H7 (cell line): ENCODE measurements at places on chromosomes 3 and 15. TPM values are rescaled to one million over a fixed set of nuclear protein-coding genes. Genes with fewer than 3 reads are reported as not detected.

DNA sequence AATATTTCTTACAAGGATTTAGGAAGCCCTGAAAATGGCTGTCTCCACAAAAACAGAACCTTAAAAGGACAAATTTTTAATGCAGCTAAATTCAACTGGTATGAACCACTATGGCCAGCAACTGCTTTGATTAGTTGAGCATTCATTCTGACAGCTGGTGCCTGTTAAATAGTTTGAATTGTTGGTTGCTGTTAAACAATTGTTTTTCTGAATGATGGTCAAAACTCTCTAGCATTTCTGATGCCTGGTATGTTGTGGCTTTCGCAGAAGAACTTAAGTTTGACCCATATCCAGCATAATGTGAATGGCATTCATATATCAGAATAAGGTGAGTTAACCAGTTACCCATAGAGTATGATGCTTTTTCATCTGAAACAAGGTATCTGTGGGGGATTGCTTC lies 138.4 kb downstream of the MEIS2 start:
- no peak for DNase-seq

- DNase-seq, result no peak
These were observed 12.2 kb downstream of the GBE1 start for GRCh38 chr3:81749265-81749664.

DNA sequence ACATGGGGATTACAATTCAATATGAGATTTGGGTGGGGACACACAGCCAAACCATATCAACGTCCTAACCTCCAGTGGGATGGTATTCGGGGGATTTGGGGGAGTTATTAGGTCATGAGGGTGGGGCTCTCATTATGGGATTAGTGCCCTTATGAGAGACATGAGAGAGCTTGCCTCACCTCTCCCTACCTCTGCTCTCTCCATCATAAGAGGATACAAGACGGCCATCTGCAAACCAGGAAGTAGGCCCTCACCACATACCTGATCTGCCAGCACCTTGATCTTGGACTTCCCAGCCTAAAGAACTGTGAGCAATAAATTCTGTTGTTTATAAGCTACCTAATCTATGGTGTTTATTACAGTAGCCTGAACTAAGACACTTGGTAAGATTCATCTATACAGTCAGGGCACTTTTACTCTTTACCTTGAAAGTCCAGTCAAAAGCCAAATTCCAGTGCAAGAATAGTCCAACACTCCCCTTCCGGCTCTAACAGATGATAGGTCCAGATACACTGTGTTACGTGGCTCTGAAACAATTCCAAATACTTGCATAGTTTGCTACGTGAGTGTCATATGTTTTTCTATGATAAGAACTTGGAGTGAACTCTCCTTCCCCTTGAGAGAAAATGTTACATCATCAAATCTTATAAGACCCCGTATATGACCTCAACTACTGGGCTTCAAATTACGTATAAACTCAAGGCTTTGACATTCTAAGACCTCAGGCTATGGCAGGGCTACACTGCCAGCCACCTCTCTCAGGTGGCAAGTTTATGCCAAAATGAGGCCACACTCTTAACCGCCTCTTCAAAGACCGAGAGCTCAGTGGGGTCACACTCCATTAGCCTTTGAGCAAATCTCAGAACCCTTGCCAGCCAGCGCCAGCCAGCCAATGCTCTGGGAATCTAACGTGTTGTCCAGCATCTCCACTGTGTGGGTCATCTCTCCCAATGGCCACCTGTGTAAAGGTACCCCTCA lies 129.9 kb downstream of the XXYLT1 start:
- DNase-seq, result no peak

DNA sequence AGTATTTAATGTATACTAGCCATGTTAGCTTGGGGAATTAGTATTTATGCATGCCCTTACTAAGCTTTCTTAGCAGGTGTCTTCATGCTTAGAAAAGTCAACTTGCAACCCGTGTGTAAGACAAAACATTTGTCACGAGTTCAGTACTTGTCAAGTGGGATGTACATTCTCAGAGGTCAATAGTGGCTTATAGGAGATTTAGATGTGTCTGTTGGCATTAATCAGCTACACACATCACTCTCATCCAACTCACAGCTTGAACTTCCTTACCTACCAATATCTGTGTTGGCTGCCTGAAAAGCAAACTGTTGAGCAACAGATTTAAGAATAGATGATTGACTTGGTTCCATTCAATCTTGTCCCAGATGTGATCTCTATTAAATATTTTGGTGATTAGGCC lies 109.5 kb downstream of the ROBO2 start:
- DNase-seq, result no peak

GRCh38 chr3:65836047-65836446 lies 202.7 kb downstream of the MAGI1 start:
- no peak for DNase-seq

DNA sequence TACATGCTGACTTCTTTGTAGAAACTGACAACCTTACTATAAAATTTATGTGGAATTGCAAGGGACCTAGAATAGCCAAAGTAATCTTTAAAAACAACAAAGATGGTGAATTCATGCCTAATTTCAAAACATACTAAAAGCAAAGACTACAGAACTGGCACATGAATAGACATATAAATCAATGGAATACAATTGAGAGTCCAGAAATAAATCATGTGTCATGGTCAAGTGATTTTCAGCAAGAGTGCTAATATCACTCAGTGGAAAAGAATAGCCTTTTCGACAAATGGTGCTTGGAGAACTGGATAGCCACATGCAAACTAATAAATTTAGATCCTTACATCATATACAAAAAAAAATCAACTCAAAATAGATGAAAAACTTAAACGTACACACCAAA lies 8.7 kb downstream of the IMPG2 start:
- DNase-seq, result no peak

GRCh38 chr3:79247725-79248043 lies 520.1 kb downstream of the ROBO1 start:
- no peak for DNase-seq

GRCh38 chr3:119580067-119580760 lies 922 bp downstream of the ADPRH start:
- DNase-seq, result peak; percentile 59

GRCh38 chr3:118101891-118102290 lies 932.8 kb downstream of the IGSF11 start:
- DNase-seq, result no peak

- peak; percentile 100 for DNase-seq
These were observed at the start of gene RPS17 for GRCh38 chr15:82540055-82540983. Gene RPS17, minus strand, starts transcription at chr15:82540457. Its CDS starts 29 bp downstream, at chr15:82540428.

GRCh38 chr3:8255725-8256124 lies 245.9 kb upstream of the LMCD1 start:
- DNase-seq, result no peak

GRCh38 chr3:8485943-8486342 lies 15.7 kb upstream of the LMCD1 start:
- no peak for DNase-seq

GRCh38 chr3:127419182-127419581 lies 131.3 kb upstream of the PRR20G start:
- DNase-seq, result peak; percentile 63

DNA sequence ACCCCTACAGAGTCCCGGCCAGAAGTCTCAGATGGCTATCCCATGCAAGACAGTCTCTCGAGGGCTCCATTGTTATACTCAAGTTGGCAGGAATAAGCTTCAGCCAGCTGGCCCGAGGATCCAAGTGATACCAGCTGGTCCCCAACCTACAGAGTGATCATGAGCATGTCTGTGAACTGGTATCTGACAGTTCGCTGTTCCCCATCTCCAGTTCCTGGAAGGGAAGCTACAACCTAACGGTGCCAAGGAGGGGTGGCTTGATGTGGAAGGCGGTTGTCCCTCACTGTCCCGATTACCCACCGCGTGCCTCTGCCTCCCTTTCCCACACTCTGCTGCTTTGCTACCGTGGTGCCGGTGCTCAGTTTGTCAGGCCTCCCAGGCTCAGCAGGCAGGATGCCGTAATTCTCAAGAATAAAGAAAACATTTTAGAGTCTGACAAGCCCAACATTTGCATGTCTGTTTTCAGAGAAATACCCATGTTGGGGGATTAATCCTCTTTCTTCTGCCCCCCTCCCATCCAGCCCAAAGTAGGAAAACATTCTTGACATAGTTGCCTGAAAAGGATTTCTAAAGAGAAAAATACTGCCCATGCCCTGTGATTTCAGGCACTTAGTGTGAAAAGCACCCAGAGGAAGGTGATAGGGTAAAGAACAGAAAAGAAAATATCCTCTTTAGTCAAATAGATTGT lies 49.4 kb upstream of the HES1 start:
- peak; percentile 74 for DNase-seq

DNA sequence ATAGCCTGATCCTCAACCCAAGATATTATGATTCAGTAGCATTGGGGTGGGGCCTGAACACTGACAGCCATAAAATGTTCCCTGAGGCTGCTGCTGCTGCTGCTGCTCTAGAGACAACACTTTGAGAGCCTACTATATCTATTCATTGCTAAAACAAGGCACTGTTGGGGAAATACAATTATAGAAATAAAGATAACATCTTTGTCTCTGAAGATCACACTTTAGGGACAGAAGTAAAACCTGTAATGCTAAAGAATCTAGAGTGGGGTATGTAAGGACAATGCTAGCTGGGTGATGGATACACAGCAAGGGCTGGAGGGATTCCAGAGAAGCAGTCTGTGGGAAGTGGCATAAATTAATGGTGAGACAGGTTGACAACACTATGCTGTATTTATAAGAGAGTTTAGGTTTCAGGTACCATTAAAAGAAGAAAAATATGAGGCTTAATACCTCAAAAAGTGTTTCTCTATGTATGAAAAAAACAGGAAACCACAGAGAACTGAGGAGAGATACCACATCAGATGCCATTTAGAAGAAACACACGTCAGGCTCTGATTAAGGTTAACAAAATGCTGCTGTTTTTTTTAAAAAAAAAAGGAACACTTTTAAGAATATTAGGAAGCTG lies 115.9 kb downstream of the CBLB start:
- DNase-seq, result no peak

DNA sequence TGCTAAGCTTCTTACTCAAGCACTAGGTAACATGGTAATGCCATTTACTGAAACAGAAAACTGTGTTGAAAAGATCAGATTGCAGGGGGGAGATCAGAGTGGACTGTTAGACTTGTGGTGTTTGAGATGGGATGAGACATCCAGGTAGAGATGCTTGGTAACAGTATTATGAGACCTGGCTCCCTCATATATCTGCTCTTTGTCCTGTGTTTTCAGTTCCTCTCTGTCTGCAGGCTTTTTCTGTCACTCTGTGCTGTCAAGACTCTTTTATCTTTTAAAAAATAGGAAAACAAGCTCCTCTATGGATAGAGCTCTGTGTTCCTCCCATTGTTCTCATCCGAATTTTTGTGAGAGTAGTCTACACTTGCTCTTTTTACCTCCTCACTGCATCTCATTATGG lies 48.1 kb downstream of the CALML4 start:
- DNase-seq, result no peak

DNA sequence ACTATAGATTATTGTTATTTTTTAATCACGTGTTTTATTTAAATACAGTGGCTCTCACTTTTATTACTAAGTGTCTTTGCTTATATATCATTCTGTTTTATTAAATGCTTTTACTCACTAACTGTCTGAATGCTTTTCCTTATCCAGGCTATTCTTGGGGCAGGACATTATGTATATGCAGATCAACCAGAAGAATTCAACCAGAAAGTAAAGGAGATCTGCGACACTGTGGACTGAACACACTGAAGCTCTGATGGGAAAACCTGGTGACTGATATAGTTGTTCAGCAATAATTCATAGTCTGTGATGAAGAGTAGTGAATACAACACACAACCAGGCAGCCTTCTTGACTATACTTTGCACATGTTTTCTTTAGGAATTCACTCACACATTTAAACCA lies 27.6 kb downstream of the ABHD5 start:
- no peak for DNase-seq

DNA sequence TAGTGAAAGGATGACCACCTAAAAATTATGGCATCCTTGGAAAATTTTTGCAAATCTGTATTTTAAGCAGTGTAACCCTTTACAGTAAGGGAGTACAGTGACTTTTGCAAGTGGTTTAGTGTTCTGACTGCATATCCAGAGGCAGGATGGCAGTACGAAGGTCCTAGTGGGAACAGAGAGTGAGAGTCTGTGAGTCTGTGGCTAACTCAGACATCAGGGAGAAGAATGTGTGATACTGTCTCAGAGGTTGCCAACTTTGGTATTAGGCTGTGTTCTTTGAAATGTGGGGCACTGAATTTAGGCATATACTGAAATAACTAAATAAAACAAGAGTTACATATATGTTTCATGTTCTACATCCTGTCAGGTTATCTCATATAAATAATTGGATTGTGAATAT lies 25.7 kb downstream of the PRKCI start:
- no peak for DNase-seq

DNA sequence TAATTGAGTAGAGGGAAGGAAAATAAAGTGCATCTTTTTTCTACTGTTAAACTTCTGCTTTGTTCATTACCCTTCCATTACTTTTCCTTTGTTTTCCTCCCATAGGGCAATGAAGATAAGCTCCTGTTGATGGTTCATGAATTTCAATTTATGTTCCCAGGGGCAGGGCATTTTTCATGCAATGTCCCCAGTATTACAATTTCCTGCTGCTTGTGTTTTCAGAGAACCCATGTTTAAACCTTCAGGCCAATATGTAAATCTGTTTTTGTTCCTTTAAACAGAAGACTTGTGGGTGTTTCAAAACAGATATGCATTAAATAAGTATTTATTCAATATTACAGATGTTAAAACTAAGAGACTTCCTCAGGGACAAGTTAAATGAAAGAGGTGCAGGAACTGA lies 834.5 kb downstream of the ZPLD1 start:
- no peak for DNase-seq

- no peak for DNase-seq
These were observed 316.8 kb downstream of the PLCL2 start for GRCh38 chr3:17201538-17201937.

DNA sequence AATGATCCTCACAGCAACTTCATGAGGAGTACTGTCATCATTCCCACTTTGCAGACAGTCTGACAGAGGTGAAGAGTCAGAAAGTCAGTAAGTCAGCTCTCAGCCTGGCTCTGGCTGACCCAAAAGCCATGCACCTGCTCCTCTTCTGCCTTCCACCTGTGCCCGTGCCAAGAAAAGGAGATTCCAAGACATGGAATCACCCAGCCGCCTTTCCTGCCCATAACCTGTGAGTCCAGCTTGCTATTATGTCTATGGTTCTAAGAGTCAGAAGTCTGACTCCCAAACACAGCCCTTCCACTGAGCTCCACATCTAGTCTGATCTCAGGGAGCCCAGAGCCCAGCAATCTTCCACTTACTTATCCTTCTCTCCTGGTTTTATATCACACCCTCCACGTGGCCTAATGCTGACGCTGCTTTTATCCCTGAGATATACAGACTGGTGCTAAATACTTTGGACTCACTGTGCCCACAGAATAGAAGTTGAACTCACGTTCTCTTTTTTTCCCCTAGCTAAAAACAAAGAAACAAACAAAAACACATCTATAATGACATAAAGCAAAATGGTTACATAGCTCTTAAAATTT lies 66.0 kb downstream of the PLD1 start:
- DNase-seq, result no peak

- no peak for DNase-seq
These were observed 82.8 kb upstream of the NSMCE3 start for GRCh38 chr15:29352402-29352801.

Gene TM6SF1
- 0.62 and 0.63 TPM in 2 replicates for total RNA-seq

Gene ADCY5
- 2.4 and 5.1 TPM in 2 replicates for total RNA-seq

Gene PRTG
- total RNA-seq, result 2.0 and 2.9 TPM in 2 replicates

Gene PDE12
- 13.2 and 16.1 TPM in 2 replicates for total RNA-seq

Gene CHRD
- total RNA-seq, result 4.5 and 10.5 TPM in 2 replicates

Gene ARPP19
- total RNA-seq, result 108 and 124 TPM in 2 replicates

Gene KNG1
- not detected in 2 replicates for total RNA-seq

Gene ISG20
- total RNA-seq, result 0.14 and 3.4 TPM in 2 replicates

Gene AADACL2
- total RNA-seq, result not detected in 2 replicates

Gene RTP3
- total RNA-seq, result 0.07 TPM in 1 of 2 replicates, not detected in the other

Gene CHP1
- total RNA-seq, result 58.0 and 71.9 TPM in 2 replicates

Gene INKA1
- 2.3 and 6.5 TPM in 2 replicates for total RNA-seq

Gene C2CD4B
- 0.07 and 0.31 TPM in 2 replicates for total RNA-seq
